IPS DF 6.9 (cell line): ENCODE measurements at places on chromosomes 3 and 15.

- no peak for DNase-seq
These were observed 2.6 kb downstream of the GMPS start for GRCh38 chr3:155872904-155873646.

DNA sequence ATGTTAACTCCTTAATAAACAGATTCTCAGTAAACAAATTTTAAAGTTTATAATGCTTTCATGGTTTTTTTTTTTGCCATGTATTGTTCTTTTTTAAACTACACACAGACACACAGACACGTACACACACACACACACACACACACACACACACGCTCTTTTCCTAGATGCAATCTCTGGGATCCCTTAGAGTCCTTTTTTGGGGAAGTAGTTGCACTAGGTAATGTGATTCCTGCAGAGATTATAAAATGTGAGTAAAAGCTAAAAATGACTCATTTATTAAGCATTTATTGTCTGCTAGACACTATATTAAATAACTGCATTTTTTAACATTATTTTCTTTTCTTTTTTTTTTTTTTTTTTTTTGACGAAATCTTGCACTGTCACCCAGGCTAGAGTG is 19.9 kb downstream of the NDUFB5 start:
- DNase-seq: no peak

GRCh38 chr3:37324850-37325321 is 150.5 kb upstream of the LRRFIP2 start:
- DNase-seq: no peak

- DNase-seq: no peak
These were observed 101.1 kb downstream of the BOC start for GRCh38 chr3:113312416-113312815.

GRCh38 chr3:19427422-19428149 is 279.3 kb downstream of the KCNH8 start:
- DNase-seq: no peak

DNA sequence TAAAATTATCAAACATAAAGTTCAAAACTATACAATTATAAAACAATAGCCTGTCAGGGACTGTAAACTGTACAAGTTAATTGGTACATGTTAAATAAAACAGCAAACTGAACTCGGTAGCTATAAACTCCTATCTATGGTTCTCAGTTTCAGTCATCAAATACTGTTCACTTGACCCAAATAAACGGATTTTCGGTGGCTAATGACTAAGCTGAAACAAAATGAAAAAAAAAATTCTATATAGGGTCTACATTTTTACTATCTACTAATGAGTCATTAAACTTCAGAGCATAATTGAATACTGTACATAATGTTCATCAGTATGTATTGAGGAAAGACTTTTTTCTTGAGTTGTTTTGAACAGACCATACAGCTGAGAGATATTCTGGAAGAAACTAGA is 6.6 kb downstream of the PROK2 start:
- no peak for DNase-seq

- no peak for DNase-seq
These were observed 37.4 kb upstream of the VEPH1 start for GRCh38 chr3:157540656-157541055.

DNA sequence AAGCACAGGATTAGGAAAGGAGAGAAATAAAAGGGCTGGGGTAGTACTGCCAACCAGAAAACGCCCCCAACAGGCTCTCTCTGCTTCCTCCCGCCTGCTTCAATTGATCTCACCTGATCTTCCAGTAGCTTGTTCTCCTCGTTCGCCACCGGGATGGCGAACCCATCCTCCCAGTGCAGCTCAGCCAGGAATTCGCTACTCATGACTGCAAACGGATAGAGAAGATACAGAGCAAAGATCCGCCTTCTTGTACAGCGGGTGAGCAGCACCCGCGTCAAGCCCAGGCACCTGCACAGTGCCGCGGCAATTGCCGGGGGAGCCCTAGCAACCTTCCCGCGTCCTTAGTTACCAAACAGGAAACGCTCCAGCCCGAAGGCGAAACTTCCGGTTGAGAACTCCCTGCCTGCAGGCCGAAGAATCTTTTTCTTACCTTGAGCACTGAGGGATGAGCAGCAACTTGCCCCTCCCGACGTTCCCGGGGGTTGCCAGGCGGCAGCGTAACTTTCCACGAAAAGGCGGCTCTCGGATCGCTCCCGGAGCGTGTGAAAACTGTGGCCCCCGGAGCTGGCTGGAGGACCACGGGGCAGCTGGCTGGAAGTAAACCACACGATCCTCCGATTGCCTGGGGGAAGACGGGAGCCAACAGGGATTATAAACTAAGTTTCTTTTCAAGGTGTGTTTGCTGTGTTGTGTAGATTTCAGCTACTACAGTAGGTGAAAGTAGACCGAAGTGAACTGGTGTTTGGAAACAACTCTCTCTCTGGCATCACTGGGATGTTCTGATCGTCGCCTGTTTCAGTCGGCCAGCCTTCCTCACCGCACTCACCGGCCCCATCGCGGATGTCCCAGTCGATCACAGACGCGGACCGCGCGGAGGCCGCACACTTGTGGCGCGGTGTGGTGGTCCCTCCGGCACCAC is at the start of gene CCDC39:
TSS of gene CCDC39 (minus strand) at position 312 of the 919 bp plus-strand sequence. CDS start at position 203, 109 bp downstream.
- peak; percentile 74 for DNase-seq

DNA sequence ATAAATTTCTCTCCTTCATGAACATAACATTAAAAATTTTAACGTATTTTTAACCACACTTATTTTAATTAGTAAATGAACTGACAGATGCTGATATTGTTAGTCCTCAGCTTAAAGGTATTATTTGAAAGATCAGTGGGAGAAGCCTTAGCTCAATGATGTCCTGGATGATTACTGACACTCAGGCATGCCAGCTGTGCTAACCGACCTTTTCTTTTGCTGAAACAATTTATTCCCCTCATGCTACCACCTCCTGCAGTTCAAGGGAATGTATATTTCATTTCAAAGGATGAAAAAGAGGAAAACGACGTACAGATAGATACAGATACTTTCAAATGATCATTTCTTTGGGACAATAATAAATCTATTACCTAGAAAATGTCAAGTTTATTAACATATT is 620.8 kb downstream of the FGF12 start:
- DNase-seq: no peak

- DNase-seq: no peak
These were observed 420.3 kb upstream of the CFAP20DC start for GRCh38 chr3:59469948-59470723.

- no peak for DNase-seq
These were observed 93.7 kb downstream of the TMEM266 start for GRCh38 chr15:76153241-76154197.

DNA sequence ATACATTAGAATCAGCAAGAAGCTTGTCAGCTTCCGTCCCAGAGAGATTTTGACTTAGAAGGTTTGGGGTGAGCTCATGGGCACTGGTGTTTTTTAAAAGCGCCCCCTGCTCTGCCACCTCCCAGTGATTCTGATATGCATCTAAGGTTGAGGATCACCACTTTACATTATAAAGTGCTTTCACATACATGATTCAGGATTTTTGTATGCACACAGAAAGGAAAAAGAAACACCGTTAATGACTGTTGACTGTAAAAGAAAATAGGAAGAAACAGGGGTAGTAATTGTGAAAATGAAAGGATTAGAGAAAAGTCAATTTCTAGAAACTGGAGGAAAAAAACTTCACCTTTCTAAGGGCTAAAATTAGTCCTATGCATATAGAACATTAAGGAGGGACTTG is 104.9 kb upstream of the ZBED2 start:
- no peak for DNase-seq

DNA sequence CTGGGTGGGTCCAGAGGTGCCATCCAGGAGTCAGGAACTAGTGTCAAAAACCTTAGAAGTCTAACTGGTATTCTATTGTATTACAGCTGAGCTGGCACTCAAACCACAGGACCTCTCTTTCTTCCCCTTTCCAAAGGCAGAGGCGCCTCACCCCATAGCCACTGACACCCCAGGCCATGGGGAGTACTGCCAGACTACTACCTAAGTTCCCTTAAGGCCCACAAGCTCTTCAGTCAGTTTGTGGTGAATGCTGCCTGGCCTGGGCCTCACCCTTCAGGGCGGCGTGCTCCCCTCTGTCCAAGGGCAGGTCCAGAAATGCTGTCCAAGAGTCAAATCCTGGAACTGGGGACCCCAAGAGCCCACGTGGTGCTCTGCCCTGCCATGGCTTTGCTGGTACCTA is 43.0 kb upstream of the FGF7 start:
- no peak for DNase-seq

- DNase-seq: no peak
These were observed 42.0 kb downstream of the GALNT15 start for GRCh38 chr3:16216373-16216935.

DNA sequence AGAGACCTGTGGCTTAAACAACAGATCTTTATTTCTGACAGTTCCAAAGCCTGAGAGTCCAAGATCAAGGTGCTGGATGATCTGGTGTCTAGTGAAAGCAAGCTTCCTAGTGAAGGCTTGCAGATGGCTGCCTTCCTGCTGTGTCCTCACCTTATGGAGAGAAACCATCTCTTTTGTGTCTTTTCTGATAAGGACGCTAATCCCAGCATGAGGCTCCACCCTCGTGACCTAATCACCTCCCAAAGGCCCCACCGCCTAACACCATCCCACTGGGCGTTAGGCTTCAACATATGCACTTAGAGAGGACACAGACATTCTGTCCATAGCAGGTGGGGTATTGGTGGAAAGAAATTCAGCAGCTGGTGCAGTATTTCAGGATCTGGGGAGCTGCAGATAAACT is 19.8 kb upstream of the LYSMD4 start:
- DNase-seq: no peak

GRCh38 chr15:56608993-56609392 is 124.3 kb downstream of the ZNF280D start:
- no peak for DNase-seq

- no peak for DNase-seq
These were observed 302.2 kb upstream of the TPM1 start for GRCh38 chr15:62740141-62741004.

GRCh38 chr3:124318656-124319055 is 326.7 kb upstream of the ROPN1 start:
- no peak for DNase-seq

DNA sequence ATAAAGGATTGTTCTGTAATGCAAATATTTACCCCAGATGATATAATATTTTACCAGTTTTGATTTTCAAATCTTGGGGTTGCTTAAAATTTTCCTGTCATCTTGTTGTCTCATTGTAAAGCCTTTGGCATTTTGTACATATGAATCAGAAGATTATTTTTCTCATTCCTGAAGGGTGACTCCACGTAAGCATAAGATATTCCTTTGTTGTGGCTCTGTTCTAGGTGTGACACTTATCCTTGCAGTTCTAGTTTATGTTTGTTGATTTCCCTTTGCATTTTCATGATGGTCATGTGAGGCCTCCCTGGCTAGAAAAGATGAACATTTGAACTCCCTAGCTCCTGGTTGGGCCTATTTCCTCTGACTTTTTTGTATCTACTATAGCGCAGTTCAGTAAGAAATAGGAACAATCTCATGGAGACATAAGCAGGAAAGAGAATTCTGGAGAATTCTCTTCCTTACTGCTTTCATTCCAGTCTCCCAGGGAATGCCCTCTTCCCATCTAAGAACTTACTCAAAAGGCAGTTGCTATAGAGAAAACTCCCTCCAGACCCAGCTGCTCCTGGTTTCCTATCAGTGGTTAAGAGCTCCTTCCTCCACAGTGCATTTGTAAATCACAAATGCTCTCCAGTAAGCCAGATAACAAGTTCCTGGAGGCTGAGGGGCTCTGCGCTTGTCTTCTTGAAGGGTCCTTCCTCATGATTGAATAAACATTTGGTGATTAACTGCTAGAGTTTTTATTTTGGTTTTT is 124.7 kb downstream of the WNT5A start:
- no peak for DNase-seq

DNA sequence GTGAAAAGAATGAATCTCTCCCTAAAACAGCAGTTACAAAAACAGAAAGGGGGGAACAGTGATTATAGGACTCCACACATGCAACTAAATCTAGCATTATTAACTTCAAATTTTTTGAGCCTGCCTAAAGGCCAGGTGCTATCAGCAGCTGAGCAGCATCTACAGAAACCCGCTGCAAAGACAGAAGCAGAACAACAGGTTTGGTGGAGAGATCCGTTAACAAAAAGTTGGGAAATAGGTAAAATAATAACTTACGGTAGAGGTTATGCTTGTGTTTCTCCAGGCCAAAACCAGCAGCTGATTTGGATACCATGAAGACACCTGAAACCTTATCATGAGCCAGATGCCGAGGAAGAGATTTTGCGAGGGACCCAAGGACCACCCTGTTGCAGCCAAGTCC is 201.6 kb upstream of the UBE3A start:
- DNase-seq: no peak

DNA sequence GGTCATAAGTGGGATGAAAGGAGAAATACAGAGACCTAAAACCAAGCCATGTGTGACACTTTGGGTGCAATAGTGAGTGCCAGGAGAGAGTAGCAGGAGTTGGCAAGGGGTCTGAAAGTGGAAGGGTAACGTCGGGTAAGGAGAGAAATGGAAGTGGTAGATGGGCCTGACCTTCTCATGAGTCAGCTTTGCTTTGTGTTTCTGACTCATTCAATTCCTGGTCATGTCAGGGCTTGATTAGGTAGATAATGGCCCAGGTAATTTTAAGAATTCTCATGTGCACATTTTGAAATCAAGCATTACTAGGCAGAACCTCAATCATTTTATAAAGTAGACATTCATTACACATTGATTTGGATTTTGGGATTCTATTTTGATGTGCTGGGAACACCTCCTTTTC is 262.5 kb downstream of the SOX2 start:
- DNase-seq: no peak

DNA sequence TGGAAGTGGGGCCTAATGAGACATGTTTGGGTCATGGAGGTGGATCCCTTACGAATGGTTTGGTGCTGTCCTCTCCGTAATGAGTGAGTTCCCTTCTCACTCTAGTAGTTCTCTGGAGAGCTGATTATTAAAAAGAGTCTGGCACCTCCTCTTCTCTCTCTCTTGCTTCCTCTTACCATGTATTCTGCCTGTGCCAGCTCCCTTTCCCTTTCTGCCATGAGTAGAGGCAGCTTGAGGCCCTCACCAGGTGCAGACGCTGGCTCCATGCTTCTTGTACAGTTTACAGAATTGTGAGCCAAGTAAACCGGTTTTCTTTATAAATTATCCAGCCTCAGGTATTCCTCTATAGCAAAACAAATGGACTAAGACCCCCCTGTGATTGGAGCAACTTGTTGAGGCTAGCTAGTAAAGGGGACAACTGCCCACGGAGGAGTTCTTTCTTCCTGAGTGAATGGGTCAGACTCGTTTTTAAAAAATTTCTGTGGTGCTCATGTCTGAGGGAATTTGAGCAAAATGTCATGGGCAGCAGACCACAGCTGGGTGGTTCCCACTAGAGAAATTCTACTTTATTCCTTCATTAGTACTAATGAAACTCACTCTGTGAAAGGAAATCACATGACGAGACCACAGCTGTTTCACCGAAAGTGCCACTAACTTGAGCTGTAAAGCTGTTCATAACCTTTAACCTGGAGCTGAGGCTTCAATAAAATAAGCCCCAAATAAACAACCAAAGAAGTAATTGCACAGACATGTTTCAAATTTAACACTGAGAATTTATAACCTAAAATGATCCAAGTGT is 210.0 kb downstream of the NFKBIZ start:
- no peak for DNase-seq

- no peak for DNase-seq
These were observed 932 bp downstream of the ARL8B start for GRCh38 chr3:5122741-5123706.

- DNase-seq: no peak
These were observed 5.7 kb upstream of the ARL14 start for GRCh38 chr3:160671231-160671630.
